ENCODE measurements at places on chromosomes 7 and 10.
A peak's percentile ranks its signal among the peaks of the same experiment; 100 is the strongest.

DNA sequence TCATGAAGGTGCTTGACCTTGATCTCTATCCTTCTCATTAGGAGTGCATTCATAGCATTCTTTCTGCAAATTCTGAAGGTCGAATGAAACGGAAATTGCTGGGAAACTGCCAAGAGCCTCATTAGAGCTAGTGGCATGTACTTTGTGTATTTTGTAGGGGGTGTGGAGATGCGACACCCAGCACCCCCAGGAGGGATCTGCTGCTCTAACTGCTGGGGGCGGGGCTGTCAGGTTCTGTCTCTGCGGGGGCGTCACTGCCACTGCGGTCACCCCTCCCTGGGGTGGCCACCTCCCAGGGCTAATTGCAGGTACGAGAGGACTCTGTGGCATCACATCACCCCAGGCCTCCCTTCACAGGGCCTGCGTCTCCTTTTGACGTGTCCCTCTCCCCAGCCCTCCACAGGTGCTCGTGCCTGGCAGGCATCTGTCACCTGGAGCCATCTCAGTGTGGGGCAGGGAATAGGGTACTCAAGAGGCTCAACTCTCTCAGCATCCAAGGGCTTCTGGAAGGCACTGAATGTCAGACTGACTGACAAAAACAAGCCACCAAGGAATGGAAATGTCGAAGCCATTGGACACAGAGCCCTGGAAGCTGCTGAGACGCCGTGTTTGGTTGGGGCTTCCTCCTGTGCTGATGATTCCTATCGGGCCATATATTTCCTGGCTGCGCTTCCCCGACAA, 151.1 kb downstream of the ACTR3B start:
- DNase-seq: peak; percentile 69

DNA sequence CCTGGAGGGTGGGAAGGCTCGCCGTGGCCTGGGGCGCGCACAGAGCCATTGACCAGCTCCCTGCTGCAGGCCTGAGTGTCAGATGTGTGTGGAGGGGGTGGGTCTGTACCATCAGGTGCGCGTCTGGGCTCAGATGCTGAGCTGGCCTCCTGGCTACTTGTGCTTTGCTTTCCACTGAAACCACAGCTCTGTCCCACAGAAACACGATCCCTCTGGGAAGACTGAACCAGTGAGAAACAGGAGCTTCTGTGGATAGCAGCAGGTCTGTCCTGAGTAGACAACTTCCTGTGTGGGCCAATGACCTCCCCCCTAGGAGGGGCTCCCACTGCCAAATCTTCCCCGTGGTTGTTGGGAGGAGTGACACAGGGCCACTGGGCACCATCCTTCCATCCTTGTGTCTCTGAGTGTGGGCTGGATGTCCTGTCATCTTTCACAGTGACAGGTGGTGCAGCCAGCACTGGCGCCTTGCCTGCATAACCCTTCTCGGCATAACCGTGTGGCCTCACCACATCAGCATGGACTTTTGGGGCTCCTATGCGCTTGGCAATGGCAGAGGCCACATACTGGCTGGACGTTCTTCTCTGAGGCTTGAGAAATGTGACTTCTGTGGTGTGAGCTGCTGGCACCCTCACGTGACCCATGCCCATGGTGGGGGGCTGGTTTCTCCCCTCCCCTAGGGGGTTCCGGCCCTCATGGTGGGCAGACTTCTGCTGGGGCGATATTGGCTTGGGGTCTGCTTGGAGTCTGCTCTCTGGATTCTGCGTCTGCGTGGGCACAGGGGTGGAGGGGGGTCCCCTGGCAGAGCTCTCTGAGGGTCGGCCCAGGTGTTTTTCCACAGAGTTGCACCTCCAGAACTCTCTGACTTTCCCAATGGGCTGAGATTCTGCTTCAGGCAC, 245.5 kb upstream of the GRB10 start:
- DNase-seq: no peak

GRCh38 chr7:32803406-32804141, 88.0 kb downstream of the KBTBD2 start:
- DNase-seq: no peak

- DNase-seq: no peak
These were observed 107.3 kb downstream of the CELF2 start for GRCh38 chr10:11125004-11125403.

DNA sequence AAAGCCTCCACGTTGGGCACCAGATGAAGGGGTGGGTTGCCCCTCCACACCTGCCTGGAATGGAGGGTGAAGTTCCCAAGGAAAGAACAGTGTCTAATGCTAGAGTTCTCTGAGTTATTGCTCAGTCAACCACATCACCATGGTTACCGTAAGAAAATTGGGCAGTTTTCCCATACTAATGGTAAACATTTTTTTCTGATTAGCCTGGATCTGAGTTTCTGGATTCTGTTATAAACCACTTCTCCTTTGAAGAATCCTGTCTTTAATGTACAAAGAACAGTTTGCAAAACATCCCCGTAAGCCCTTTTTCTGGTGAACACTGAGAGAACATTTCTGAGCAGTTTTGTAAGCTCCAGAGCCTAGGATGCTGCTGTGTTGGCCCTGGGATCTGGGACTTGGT, 45.5 kb downstream of the ABCC2 start:
- no peak for DNase-seq

- DNase-seq: no peak
These were observed 269.7 kb downstream of the ZMYND11 start for GRCh38 chr10:404991-405390.

DNA sequence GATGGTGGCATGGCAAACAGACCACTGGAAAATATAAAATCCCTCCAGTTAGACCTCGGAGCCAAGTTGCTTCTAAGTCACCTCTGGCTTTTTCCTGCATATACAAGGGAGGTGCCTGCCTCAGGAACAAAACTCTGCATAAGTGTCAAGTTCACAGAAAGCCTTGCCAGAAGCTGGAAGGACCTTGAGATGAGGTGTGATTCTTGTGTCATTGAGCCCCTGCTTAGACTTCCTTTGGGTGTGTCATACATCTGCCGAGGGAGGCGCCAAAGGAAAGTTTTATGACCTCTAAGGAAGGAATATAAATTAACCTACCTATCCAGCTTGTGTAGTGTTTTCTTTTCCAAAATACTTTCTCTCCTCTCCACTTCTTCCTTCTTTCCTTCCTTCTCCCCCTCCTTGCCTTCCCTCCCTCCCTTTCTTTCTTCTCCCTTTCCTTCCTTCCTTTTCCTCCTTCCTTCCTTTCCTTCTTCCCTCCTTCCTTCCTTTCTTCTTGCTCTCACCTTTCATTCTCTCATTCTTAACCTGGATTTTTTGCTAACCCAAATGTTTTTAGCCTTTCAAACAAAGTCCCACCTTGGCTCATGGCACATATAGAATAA, 75.2 kb downstream of the TRIL start:
- DNase-seq: no peak

DNA sequence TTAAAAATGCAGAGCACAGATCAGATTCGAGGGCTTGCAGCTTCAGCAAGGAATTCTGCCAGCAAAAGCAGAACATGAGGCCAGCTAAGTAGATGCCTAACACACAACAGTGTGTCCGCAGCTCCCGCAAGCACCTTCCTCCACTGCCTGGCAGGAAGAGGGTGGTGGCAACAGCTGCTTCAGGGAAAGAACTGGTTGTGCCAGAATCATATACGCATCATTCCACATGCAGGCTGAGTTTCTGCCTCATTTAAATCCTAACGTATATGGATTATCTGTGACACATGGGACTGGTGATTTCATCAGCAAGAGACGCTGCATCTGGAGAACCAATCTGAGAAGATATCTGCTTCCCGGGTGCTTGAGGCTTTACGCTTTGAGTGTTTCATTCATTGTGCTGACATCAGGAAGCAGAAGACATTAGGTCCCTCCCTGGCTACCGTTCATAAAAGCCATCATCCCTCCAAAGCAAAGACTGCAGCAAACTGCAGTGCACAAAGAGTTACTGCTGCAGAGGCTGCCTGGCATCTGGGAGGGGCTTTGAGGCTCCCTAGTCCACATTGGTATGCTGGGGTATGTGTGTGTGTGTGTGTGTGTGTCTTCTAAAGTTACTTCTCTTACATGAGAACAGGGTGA, 78.8 kb downstream of the FAM13C start:
- peak; percentile 67 for DNase-seq

DNA sequence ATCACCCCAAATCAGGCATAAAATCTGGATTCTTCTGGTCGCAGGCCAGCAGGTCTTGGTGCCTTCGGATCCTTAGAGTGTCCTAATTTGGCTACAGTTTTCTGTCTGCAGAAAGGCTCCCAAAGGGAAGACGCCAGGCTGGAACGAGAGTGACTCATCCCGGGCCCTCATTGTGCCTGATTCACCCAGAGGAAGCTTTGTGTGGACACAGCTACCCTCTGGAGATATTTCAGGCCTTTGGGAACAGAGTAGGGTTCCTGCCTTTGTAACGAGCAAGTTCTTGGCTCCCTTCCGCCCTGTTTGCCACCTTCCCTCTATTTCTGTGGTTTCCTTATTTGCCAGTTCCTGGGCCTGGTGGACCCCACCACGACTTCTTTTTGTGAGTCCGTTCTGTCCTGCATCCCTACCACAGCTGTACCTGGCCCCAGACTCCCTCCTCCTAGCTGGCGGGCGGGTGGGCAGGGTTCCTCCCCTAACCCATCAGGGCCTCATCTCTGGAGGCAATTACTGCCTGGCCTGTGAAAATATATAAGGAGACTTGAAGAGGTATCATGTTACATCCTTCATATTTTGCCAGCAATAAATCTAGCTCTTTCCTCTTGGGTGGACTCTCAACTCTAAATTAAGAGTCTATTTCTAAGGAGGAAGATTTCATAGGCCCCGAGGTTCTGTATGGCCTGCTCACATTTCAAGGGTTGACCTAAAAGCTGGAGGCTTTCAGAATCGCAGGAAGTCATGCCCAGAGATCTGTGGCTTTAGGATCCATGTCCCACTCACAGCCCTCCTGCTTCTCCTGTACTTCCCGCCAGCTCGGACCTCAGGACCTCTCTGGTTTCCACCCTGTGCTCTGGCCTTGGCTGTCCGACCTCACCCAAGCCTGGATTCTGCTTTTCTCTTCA, 219.2 kb upstream of the ZNF32 start:
- DNase-seq: no peak

GRCh38 chr7:75738975-75739795, 444 bp upstream of the HIP1 start:
- peak; percentile 92 for DNase-seq

GRCh38 chr7:76507723-76508406, 2.5 kb upstream of the UPK3B start:
- DNase-seq: no peak

GRCh38 chr7:109751241-109751640, 1181.6 kb downstream of the DNAJB9 start:
- DNase-seq: no peak

- no peak for DNase-seq
These were observed 648.8 kb downstream of the ARL4A start for GRCh38 chr7:13336227-13336626.

DNA sequence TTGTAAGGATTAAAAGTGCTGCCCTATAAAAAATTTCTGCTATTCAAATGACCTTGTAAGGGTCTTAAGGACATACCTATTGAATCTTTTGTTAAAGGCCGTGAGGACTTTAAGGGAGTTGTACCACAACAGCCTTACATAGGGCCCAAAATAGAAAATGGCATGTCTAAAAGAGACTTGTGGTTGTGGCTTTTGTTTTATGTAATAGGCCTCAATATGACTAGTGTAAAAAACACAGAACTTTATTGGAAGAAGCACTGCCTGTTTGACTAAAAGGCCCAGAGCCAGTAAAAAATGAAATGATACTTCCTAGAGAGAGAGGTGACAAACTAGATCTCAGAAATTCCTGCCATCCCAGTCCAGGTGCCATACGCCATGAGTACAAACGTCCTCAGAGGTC, 286.6 kb downstream of the SEMA3D start:
- DNase-seq: no peak

- DNase-seq: no peak
These were observed 574.2 kb downstream of the CCSER2 start for GRCh38 chr10:84902553-84902952.

- no peak for DNase-seq
These were observed 25.8 kb upstream of the EGFR start for GRCh38 chr7:54992871-54993475.

DNA sequence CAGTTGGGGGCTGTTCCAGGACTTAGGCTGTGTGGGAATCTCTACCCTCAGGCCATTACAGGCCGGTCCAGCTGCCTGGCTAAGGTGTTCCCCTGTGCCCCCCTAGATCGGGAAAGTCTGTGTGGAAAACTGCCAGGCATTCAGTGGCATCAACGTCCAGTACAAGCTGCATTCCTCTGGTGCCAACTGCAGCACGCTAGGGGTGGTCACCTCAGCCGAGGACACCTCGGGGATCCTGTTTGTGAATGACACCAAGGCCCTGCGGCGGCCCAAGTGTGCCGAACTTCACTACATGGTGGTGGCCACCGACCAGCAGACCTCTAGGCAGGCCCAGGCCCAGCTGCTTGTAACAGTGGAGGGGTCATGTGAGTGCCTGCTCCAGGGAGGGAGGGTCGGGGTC, 27.1 kb upstream of the CSGALNACT2 start:
- no peak for DNase-seq

GRCh38 chr10:64103750-64104470, 582.7 kb downstream of the REEP3 start:
- no peak for DNase-seq

DNA sequence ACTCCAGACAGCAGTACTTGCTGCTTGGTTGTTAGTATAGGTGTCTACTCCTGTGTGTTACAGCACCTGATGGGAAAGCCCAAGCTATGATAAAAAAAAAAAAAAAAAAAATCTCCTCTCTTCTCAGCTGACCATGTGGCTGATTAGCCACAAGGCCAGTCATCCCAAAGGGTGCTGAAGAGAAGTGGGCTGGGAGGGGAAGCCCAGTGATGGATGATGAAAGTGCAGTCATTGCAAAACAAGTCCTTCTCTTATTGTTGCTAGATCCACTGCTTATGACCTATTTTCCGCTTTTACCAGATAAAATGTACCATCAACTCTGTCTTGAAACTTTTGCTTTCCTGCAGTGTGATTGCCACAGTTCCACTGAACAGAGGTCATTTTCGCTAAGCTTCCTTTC, 1092.5 kb upstream of the C7orf33 start:
- no peak for DNase-seq

DNA sequence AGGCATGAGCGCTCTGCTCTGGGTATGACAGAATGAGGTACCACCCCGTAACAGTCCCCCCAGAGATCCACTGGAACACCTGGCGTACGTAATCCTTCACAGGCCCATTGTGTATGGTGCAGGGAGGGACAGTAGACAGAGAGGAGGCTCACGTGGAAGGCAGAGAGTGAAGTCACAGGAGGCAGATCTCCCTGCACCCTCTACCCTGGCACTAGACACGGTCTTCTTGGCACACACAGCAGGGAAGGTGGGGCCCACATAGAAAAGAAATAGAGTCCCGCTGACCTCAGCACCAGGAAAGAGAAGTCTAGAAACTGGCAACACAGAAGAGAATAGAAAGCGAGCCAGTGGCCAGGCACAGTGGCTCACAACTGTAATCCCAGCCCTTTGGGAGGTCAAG, 51.9 kb downstream of the SLC29A4 start:
- no peak for DNase-seq

All from retina (tissue), 1 donor.